Hematopoietic multipotent progenitor cell treated with erythropoietin and hydrocortisone succinate and interleukin-3 and kit ligand, for 4 days (in vitro differentiated cells): ENCODE measurements at places on chromosomes 7 and 10.

- DNase-seq: no peak
These were observed 2.0 kb downstream of the MTPN start for GRCh38 chr7:135975166-135975565.

GRCh38 chr10:126022841-126023240 is 126.5 kb downstream of the FANK1 start:
- DNase-seq: no peak

DNA sequence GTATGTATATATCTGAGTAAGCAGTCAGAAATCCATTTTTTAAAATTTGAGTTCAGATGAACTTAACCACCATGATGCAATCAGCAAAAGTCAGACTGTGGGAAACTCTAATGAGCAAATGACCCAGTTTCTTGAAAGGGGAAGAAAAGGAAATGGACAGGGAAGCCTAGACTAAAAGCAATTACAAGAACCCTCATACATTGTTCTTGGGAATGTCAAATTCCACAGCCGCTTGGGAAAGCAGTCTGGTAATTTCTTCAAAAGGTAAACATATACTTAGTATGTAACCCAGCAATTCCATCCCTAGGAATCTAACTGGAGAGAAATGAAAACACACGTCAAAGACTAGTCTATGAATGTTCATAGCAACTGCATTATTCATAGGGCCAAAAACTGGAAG is 16.4 kb upstream of the FOXK1 start:
- no peak for DNase-seq

DNA sequence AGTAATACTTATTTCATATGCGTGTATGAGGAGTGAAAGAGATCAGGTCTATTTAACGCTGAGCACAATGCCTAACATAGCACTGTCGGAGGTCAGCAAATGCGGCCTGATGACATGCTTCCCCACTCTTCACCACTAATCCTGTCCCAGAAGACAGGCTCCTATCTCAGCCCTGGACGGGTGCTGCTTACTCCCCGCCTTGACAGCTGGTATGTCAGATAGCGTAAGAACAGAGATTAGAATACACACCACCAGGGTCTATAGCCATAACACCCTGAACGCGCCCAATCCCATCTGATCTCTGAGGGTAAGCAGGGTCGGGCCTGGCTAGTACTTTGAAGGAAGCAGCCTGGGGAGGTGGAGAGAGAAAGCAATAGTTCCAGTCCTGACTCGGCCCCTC is 32.3 kb upstream of the TM9SF3 start:
- DNase-seq: peak; percentile 95

- peak; percentile 4 for DNase-seq
These were observed 122.7 kb upstream of the STEAP4 start for GRCh38 chr7:88429382-88429781.

DNA sequence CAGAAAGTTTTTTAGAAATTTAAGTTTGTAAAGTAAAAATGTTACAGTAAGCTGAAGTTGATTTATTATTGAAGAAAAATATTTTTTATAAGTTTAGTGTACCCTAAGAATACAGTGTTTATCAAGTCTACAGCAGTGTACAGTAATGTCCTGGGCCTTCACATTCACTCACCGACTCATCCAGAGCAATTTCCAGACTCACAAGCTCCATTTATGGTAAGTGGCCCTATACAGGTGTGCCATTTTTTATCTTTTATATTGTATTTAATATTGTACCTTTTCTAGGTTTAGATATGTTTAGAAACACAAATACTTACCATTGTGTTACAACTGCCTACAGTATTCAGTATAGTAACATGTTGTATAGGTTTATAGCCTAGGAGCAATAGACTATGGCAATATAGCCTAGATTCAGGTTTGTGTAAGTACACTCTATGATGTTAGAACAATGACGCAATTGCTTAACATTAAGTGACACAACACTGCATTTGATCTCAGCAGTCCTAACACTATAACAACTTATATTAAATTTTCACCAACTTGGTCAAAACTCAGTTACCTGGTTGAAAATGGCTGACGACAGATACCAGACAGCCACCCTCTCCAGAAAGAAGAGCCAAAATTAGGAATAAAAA is 45.7 kb downstream of the HIBADH start:
- DNase-seq: no peak

DNA sequence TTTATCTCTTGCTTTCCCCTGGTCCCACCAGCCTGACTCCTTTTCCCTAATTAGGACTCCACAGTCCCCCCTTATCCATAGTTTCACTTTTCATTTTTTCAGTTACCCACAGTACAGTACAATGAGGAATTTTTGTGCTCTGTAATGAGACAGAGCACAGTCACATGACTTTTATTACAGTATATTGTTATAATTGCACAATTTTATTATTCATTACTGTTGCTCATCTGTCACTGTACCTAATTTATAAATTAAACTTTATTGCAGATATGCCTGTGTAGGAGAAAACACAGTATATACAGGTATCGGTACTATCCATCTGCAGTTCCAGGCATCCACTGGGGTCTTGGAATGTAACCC is 125.4 kb downstream of the KCNMA1 start:
- no peak for DNase-seq

DNA sequence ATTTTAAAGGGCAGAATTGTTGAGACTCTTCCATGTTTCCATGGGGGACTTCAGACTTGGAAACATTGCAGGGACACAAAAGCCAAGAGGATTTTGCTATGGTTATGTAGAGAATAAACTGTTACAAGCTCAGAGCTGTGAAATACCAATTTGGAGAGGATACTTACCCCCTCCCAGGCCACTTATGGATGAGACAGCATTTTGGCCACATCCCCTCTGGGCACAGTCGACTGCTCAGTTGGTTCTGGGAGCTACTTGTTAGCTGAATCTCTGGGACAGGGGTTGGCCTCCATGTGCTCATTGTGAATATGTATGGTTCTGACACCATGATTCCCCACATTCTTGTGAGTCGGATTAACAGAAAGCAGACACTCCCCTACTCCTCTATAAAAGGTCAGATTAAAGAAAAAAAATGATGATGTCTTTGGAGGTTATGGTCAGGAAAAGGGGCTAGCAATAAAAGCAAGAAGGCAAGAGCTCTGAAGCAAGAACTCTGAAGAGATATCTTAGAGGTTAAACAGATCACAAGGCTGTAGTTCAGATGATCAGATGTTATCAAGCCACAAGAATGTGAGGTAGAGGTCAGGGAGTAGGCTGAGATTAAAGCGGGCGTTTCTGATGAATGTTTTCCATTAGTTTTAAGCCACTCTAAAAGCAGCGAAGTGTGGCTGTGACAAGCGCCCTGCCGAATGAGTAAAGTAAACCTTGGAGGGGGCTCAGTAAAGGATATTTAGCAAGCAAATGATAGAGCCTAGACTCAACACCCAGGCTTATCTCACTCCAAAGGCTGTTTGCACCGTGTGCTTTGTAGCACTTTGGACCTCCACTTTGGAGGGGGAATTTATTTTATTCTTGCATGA is 17.2 kb downstream of the STAMBPL1 start:
- DNase-seq: peak; percentile 42

GRCh38 chr10:124875596-124875995 is 66.3 kb upstream of the ZRANB1 start:
- DNase-seq: peak; percentile 22

DNA sequence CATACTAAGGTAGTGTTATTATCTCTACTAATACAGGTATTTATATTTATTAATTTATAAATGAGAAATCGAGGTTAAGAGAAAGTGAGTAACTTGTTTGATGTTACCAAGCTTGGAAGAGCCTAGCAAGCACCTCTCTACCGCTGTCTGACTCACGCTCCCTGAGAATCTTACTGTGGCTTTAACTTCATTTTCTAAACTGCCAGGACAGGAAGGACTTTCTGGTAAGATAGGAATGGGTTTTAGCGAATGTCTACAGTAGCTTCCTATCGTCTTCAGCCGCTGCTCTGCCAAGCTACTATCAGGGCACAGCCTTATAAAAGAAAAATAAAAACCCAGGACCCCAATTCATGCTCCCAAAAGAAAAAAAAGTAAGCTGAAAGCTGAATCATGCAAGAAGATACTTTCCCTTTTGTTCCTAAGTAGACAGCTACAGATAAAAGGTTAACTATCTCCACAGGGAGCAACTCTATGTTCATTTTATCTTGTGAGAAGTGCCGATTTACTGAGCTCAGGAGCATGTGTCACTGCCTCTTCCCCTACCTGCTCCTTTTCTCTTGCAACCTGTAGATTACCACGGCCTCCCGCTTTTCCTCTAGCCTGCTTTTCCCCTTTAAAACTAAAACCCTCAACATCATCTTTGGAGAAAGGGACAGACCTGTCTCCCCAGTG is 60.2 kb downstream of the THNSL1 start:
- DNase-seq: peak; percentile 85

GRCh38 chr7:110592557-110592956 is 498.4 kb upstream of the LRRN3 start:
- no peak for DNase-seq

DNA sequence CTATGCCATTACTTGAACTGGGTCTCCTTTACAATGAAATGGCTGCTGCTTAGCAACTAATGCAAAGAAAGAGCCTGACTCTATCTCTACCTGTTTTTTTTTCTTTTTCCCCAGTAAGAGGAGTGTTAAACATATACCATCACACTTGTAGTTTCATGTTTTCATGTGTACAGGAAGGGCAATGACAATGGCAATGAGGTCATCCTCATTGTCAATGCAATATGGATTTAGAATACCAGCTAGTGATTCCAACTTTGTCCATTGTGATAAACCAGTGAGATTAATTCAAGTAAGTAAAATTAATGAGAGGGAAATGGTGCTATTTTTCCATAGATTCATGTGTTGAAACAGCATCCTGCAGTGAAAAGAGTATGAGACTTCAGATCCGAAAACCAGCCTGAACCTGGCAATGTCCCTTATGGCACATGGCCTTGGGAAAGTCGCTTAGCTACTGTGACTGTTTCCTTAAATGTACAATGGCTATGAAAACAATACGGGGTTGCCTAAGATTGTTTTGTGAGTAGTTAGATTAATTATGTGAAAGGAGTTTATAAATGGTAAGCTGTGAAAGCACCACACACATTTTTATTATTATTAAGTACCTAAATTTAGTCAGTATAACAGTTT is 11.2 kb downstream of the DGKI start:
- DNase-seq: no peak

DNA sequence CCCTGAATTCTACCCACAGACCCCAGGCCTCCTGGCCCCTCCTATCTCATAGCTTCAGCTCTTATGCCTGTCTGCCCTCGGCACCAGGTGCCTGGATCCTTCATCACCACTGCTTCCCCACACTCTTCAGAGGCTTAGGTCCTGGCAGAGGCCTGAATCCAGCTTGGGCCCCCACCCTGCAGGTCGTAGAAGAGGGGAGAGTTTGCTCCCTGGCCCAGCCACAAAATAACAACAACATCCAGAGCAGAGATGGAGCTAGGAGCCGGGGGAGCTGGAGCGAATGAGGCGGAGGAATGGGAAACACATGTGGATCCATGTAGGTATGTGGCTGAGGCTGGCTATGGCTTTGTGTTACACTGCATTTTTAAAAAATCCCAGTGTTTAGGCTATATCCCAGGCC is 7.8 kb upstream of the OPN4 start:
- DNase-seq: no peak

DNA sequence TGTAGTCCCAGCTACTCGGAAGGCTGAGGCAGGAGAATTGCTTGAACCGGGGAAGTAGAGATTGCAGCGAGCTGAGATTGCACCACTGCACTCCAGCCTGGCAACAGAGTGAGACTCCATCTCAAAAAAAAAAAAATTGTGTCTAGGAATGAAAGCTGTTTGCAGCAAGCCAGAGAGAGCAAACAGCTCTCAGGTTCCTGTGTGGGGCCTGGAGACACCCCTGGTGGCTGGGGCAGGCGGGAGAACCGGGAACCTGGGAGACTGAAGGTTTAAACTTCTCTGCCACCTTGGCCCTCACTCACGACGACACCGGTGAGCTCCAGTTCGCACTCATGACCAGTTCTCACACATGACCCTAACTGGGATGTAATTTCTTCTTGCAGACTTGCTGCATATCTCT is 13.2 kb upstream of the UNCX start:
- DNase-seq: no peak

DNA sequence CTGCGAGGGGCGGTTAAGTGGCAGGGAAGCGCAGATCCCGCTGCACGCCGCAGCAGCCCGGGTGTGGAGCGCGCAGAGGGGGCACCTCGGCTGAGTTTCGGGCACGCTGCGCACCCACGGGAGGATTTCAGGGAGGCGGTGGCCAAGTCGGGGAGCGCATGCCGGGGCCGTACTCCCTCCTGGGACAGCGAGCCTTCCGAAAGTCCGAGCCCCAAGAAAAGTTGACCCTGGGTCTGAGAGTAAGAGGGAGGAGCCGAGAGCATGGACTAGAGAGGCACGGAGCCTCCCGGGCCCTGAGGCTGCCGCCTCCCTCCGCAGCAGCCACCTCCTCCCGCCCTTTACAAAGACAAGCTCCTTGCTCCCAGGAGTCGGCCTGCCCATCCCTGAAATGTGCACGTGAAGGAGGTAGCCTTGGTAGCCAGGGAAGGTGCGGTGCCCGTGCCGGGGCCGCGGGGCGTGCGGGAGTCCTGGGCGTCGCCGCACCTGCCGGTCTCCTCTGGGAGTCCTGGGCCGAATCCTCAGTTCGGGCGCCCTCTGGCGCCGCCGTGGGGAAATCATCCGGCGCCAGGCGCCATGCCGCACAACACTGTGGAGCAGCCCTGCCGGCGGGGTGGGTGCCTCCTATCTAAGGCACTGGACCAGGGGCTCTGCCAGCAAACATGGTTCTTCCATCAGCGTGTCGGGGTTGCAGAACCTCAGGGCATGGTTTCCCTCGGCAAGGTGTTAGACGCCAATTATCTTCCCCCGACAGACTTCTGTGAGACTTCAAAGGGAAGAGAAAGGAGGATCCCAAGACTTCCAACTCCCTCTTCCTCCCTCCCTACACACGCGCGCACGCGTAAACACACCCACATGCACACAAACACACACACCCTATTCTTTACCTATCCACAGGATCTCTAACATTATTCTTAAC is 104.0 kb downstream of the TRIL start:
- DNase-seq: peak; percentile 80

DNA sequence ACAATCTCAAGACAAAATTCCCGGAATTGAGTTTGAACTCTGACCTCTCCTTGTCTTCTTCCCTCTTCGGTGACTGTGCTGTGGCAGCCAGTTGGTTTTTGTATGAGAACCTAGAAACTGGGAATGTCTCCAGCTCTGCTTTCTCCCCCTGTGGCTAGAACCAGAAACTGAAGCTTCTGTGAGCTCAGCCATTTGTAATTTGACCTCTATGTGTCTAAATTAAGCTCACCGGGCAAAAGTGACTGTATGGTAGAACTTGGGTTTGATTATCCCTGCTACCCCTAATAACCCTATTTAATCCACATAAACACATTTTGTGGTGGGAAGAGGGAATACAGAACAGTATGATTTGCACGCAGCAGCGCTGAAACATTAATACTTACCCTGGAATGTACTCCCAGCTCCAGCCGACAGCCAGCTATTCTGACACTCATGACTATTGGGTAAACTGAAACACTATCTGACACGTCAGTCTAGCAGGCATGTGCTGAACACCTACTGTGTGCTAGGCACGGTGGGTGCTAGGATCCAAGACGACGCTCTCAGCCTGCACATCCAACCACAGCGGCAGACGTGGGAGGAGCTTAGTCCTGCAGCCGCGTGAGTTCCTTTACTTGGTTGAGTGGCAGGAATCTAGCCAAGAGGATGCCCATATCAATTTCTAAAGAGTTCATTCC is 324.8 kb downstream of the SFMBT2 start:
- no peak for DNase-seq
